ENCODE measurements at places on chromosomes 16 and 17. TPM values are rescaled to one million over a fixed set of nuclear protein-coding genes. Genes with fewer than 3 reads are reported as not detected.

- DNase-seq = no peak
- no peak overlapping the region for H3K27ac ChIP-seq
Measured at GRCh38 chr17:1325766-1326165, 46.3 kb downstream of the TRARG1 start.

DNA sequence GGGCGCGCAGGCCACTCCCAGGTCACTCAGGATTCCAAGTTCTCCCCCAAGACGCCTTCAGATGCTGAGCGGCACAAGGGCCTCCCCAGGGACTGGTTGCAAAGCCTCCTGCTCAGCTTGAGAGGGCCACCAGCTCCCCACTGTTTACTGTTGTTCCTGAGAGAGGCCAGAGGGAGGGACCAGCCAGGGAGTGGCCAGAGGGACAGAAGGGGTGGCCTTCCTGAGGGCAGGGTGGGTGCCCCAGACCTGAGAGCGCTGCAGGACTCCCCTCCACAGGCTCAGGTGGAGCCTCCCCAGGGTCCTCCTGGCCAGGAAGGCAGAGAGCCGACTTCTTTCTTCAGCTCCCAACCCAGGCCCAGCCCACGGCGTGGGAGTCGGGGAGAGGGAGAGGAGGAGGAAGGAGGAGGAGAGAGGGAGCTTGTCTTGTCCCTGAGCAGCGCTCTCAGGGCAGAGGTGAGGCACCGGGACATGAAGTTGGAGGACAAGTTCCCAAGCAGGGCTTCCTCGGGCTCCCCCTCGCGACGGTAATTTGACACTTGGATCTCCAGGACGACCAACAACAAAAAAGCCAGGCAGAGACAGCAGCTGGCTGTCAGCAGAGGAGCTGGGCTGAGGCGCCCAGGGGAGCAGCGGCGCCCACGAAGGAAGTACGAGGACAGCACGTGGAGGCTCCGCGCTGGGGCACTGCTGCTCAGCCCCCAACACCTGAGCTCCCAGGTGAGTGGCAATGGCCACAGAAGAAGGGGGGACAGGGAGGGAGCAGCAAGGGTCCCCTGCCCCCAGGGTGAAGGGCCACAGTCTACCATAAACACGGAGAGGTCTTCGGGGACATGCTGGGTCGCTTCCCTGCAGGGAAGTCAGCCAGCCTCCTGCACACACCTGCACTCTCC, 497 bp downstream of the SMIM5 start:
- no peaks in the 10 kb centered on the region for H3K27me3 ChIP-seq
- no peak overlapping the region for H3K27ac ChIP-seq
- H3K4me1 ChIP-seq = peaks cover 4% of the 10 kb centered on the region
- peak; percentile 71 for DNase-seq
- no peak overlapping the region for H3K4me3 ChIP-seq

DNA sequence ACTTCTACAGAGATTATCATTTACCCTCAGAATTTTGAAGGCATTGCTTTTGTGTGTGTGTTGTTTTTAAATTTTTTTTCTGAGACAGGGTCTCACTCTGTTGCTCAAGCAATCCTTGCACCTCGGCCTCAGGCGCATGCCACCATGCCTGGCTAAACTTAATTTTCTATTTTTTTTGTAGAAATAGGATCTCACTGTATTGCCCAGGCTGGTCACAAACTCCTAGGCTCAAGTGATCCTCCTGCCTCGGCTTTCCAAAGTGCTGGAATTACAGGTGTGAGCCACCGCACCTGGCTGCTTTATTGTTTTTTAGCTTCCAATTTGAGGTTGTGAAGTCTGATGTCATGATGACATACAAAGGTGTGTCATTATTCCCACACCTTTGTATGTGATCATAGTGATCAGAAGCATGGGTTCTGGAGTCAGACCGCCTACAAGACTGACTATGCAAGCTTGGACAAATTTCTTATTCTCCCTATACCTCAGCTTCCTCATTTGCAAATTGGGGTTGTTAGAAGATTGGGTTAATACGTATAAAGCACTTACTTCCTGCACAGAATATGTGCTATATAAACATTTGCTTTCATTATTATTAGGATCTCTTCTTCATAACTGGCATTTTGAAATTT, 5.8 kb downstream of the SEPHS2 start:
- no peak overlapping the region for H3K27ac ChIP-seq
- no peak overlapping the region for H3K4me3 ChIP-seq
- no peak for DNase-seq
- peaks cover 30% of the 10 kb centered on the region for H3K4me1 ChIP-seq
- no peaks in the 10 kb centered on the region for H3K27me3 ChIP-seq
- peaks cover 19% of the 10 kb centered on the region for H3K36me3 ChIP-seq

EFNB3 gene
- total RNA-seq = not detected

- H3K27ac ChIP-seq = no peak overlapping the region
- H3K4me3 ChIP-seq = no peak overlapping the region
- no peak for DNase-seq
- H3K4me1 ChIP-seq = peaks cover 10% of the 10 kb centered on the region
- no peaks in the 10 kb centered on the region for H3K27me3 ChIP-seq
Measured at GRCh38 chr16:89132194-89133005, 38.7 kb downstream of the ACSF3 start.

- DNase-seq = no peak
- no peaks in the 10 kb centered on the region for H3K27me3 ChIP-seq
- no peak overlapping the region for H3K27ac ChIP-seq
- H3K4me3 ChIP-seq = no peak overlapping the region
- peaks cover 8% of the 10 kb centered on the region for H3K36me3 ChIP-seq
- peaks cover 12% of the 10 kb centered on the region for H3K4me1 ChIP-seq
Measured at GRCh38 chr16:15049581-15050180, 6.2 kb downstream of the NTAN1 start.

All from activated CD8-positive, alpha-beta T cell treated with anti-CD3 and anti-CD28 coated beads for 36 hours (primary cell).